ENCODE measurements at places on chromosomes 3 and 15.

DNA sequence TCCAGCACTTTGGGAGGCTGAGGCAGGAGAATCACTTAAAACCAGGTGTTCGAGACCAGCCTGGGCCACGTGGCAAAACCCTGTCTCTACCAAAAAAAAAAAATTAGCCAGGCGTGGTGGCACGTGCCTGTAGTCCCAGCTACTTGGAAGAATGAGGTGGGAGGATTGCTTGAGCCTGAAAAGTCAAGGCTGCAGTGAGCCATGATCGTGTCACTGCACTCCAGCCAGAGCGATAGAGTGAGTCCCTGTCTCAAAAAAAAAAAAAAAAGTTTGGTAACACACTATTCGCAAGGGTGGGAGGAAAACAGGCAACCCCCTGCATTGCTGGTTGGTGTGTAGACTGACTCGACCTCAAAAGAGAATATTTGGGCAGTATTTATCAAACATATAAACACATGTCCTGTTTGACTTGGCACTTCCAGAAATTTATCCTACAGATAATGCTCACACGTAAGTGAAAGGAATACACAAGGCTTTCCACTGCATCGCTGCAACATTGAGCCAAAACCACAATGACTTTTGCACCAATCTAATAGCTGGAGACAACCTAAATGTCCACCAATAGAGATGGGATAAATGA lies 3.1 kb upstream of the ANPEP start:
- no peak for DNase-seq

DNA sequence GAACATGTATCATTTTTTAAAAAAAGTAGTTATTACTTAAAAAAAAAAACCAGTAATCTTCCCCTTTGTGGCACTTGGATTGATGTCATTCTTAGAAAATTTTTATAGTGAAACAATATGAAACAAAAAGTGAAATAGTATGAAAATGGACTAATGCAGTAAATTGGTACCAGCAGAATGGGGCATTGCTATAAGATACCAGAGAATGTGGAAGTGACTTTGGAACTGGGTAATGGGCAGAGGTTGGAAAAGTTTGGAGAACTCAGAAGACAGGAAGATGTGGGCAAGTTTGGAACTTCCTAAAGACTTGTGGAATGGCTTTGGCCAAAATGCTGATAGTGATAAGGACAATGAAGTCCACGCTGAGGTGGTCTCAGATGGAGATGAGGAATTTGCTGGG lies 66.6 kb downstream of the TTC23 start:
- no peak for DNase-seq

DNA sequence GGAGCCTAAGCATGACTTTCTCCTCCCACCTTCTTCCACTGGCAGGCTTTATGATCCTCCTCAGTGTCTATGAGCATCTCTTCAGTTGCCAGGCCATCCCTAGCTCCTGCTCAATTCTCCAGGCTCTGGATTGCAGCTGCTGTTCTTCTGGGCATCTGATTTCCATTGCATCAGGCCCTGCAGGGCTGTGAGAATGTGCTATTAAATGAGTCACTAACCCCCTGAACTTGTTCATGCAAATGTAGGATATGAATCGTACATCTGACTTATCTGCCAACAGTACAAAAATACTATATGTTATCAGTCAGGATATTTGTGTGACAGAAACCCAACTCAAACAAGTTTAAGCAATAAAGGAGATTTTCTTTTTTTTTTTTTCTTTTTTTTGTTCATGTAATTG lies 11.9 kb downstream of the GPR176 start:
- DNase-seq = no peak

DNA sequence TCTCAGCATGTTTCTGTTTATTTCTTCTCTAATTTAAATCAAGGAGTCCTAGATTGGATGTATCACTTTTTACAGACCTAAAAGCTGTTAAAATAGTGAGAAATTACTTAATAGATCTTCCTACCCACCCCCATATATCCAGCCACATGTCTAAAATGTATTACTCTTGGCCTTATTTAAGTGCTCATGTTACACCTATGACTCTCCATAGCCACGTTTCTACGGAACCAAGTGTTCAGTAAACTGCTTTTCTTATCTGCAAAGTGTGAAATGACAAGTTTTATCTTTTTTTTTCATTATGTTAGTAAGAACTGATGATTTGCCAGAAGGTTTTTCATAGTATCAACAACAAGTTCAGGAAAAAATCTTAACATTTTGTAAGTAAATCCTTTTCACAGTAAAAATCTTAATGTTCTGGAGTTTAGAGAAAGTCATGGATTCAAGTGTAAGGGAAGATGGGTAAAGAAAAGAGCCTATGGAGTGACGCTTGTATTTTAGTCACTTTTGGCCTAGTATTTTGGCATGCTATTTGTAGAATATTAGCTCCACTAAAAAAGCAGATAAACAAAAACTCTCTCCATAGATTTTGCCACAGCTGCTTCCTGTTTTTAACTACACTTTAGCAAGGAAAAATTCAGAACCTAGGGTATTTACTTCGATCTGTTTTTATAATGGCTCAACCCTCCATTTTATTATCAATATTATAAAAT lies 41.2 kb upstream of the IGSF10 start:
- no peak for DNase-seq

DNA sequence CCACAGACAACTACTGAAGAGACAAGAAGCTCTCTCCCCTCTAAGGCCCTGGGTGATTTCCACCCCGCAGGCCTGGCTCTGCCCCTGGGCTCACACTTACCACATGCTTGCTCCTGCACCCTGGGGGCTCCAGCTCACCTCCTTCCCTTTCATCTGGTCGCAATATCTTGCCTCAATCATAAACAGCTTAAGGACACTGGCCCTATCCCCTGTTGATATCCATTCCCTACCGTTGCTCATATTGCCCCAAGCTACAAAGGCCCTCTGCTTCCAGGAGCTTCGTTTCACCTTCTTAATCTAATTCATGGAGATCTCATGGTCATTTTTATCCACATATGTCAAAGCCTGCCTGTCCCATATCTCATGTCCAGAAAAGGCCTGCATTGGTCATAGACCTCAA lies 46.0 kb upstream of the TSEN2 start:
- DNase-seq = no peak

DNA sequence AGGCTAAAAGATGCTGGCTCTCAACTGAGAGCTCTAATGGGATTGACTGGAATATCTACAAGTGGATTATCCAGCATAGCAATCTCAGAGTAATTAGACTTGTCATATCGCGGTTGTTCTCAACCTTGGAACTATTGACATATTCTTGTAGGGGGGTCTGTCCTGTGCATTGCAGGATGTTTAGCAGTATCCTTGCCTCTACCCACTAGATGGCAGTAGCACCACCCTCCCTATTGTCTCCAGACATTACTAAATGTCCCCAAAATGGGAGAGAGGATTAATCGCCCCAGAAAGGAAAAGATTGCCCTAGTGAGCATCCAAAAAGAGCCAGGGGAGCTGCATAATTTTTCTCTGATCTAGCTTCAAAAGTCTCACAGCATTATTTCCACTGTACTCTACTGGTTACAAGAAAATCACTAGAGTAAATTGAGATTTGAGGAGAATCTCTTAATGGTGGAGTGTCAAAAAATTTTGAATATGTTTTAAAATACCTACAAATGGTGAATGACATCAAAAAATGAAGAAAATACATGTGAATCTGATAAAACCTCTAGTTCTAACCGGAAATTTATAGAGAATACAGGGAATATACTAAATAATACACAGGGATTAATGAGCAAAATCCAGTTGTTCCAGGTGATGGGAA lies 388.2 kb upstream of the AGTR1 start:
- DNase-seq = peak; percentile 37

- DNase-seq = peak; percentile 18
Observed at GRCh38 chr3:168330983-168331382, 235.3 kb upstream of the GOLIM4 start.

GRCh38 chr3:112486811-112487505 lies 12.3 kb downstream of the BTLA start:
- no peak for DNase-seq

- no peak for DNase-seq
Observed at GRCh38 chr15:90020936-90021507, 19.9 kb downstream of the ZNF710 start.

- no peak for DNase-seq
Observed at GRCh38 chr3:26637698-26638097, 15.1 kb downstream of the LRRC3B start.

- DNase-seq = no peak
Observed at GRCh38 chr3:57068437-57069089, 8.1 kb downstream of the SPATA12 start.

GRCh38 chr3:48422272-48422671 lies 7.6 kb downstream of the PLXNB1 start:
- no peak for DNase-seq

DNA sequence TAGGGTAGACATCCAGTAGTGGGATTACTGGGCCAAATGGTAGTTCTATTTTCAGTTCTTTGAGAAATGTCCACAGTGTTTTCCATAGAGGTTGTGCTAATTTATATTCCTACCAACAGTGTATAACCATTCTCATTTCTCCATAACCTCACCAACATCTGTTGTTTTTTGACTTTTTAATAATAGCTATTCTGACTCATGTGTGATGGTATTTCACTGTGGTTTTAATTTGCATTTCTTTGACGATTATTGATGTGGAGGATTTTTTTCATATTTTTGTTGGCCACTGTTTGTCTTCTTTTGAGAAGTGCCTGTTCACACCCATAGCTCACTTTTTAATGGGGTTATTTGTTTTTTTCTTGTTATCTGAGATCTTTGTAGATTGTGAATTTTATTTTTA lies 125.2 kb downstream of the CFAP20DC start:
- no peak for DNase-seq

DNA sequence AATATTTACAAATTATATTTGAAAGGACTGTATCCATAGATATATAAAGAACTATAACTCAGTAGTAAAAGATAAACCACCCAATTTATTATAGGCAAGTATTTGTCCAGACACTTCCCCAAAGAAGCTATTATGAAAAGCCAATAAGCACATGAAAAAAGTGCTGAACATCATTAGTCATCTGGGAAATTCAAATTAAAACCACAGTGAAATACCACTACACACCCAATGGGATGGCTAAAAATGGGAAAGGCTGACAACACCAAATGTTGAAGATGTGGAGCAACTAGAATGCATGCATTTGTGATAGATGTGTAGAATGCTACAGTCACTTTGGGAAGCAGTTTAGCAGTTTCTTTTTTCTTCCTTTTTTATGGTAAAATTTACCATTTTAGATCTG lies 147.0 kb downstream of the PDE8A start:
- no peak for DNase-seq

DNA sequence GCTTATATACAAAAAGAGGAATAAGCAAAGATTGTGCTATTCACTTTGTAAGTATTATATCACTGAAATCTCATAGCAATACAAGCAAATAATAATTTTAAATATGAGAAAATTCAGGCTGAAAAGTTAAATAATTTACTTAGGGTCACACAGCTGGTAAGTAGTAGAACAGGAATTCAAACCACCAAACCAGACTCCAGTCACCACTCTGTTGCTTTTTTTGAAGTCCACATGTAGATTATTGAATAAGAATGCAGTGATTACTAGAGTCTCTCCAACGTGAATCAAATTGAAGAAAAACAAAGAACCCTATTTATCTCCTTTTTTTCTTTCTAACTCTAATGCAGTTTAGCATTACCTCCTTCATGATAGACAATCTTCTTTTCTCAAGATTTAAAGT lies 15.9 kb downstream of the SPICE1 start:
- DNase-seq = no peak

DNA sequence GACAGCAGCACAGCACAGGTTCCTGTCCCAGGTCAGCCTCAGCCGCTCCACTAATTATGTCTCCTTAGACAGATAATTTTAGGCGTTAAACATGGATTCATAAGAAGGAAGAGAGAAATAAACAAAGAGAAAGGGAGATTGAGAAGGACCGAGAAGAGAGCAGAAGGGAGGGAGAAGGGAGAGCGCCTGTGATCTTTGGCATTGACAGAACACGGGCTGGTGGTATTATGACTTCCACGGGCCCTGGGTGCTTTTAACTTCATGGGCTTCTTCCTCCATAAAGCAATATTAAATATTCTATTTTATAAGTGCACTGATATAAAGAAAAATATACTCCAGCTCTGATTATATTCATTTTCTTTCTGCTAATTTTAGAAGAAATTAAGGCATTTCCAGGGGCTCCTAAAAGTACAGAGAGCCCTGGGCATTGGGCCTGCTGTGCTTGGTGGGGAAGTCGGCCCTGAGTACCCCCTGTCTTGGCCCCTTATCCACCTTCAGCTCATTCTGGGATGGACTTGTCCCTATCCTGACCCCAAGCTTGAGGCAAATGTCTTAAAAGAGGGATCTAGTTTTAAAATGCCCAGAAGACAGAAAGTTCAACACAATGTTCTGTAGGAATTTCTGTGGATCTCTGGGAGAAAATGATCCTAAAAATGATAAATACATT lies 135.3 kb downstream of the MEX3B start:
- no peak for DNase-seq

DNA sequence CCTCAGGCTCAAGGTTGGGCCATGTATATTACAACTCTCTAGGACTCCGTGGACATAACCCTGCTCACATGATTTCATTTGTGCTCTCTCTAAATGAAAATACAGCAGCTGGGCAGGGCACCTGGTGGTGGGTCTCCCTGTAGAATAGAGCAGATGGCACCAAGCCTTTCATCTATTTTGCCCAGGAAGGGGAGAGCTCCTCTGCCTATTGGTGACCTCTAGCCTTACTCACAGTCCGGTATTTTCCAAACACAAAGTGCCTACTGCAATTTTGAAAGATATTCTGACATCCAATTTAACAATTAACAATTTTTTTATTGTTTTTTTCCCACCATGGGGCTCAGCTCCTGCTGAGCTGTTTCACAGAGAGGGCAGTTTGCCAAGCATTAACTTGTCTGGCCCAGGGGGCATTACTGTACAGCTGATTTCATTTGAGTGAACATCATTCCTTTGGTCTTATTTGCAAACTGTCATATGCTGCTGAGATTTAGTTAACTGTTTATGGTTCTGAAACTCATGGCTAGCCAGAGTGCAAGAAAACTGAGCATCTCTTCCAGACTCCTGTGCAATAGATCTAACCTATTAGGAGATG lies 474.0 kb downstream of the EPHB1 start:
- no peak for DNase-seq

DNA sequence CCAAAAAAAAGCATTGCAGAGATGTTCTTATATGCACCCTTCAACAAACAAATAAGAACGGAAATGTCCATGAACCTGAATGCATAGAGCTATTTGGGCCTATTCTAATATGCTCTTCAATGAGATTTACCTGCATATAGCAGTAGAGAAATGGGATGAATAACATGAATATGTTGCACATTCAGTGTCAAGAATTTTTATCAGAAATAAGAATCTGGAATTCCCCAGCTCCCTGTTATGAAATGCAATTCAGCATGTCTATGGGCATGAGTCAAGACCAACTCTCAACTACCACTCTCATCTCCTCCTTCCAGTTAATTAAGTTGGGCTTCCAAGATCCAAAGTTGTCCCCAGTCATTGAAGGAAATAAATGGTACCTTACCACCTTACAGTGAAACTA lies 133.7 kb upstream of the ALCAM start:
- no peak for DNase-seq

GRCh38 chr15:66133247-66133885 lies 120.2 kb downstream of the MEGF11 start:
- no peak for DNase-seq

DNA sequence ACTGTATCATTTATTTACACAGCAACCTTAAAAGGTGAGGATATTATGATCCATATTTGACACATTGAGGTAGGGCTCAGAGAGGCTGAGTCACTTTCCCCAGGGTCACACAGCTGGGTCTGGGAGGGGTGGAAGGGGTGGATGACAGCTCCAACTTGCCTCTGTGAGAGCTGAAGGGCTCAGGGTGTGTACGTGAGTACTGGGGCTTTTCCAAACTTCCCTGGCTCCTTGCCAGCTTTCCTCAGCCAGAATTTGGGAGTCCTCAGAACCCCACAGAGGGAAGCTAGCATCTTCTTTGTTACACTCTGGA lies 58.3 kb upstream of the SLC6A11 start:
- no peak for DNase-seq

GRCh38 chr3:61518590-61518989 lies 42.8 kb upstream of the PTPRG start:
- no peak for DNase-seq
